ENCODE measurements at places on chromosomes 12 and 14.

DNA sequence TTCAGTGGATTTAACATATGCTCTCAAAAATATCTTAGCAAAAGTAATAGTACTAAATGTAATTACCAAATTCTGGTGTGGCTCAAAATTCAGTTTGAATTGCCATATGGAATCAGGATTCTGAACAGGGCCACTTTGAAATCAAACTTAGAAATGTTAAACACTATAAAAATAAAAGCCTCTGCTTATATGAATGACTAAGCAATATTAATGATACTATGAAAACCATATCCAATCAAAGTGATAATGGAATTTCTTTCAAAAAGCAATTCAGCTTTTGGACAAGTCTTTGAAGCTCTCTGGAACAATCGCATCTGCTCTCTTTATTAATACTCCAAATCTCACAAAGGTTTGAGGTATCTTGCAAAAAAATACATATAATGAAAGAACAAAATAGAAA lies 51.6 kb downstream of the ERGIC2 start:
- DNase-seq: no peak

DNA sequence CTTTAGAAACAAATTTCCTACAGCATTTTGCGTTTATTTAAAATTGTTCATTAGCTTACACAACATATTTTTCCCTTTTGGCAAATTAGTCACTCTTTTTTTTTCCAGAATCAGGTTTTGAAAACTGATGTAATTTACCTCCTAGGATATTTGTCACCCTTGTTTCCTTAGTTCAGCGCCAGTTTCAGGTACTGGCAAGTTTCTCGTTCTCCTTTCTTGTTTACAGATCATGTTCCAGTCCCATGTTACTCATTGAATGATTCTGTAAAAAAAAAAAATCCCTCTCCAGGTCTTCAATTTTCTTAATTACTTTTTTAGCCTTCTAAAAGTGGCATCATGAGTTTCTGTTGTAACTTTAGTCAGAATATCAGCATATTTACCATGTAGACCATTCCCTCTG lies 2.7 kb downstream of the PPP4R4 start:
- no peak for DNase-seq

GRCh38 chr14:68518761-68519670 lies 273.9 kb downstream of the ZFP36L1 start:
- peak; percentile 37 for DNase-seq

- no peak for DNase-seq
These were observed 590.2 kb upstream of the ATXN7L3B start for GRCh38 chr12:73947326-73948026.

- no peak for DNase-seq
These were observed 27.9 kb downstream of the CCNK start for GRCh38 chr14:99508896-99509629.

GRCh38 chr12:16245209-16245608 lies 32.3 kb downstream of the SLC15A5 start:
- DNase-seq: no peak

- DNase-seq: no peak
These were observed 19.6 kb downstream of the MORN3 start for GRCh38 chr12:121649819-121650353.

DNA sequence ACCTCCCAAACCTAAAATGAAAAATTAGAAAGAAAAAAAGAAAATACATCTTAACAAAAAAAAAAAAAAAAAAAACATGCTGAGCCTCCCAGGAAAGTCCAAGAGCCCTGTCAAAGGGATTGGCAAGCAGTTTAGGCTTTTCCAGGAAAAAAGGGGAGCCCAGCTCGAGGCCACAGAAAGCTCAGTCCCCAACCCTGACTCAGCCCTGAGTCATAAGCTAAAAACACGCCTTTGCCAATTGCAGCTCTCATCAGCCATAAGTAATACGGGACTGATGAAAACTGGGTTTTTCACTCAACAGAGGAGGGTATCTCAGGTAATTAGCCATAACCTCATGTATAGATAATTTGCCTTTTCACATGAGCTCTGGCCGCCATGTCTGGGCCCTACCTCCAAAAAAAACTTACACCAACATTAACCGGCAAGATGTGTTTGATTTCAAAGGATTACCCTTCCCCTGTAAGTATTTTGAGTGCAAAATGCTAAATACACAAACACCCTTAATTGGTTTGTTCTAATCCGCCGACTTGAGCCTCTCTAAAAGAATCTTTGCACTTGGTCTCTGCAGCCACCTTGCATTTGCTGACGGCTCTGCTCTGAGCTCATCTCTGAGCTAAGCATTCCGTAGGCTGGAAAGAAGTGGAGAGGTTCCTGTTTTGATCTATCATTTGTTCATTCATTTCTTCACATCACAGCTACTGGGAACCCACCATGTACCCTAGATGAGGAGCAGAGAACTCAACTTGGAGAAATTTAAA lies 319.2 kb downstream of the BCL11B start:
- DNase-seq: peak; percentile 31

GRCh38 chr12:66103016-66103913 lies 27.3 kb downstream of the LLPH start:
- no peak for DNase-seq

GRCh38 chr14:57547131-57547530 lies 53.5 kb upstream of the CCDC198 start:
- DNase-seq: no peak

DNA sequence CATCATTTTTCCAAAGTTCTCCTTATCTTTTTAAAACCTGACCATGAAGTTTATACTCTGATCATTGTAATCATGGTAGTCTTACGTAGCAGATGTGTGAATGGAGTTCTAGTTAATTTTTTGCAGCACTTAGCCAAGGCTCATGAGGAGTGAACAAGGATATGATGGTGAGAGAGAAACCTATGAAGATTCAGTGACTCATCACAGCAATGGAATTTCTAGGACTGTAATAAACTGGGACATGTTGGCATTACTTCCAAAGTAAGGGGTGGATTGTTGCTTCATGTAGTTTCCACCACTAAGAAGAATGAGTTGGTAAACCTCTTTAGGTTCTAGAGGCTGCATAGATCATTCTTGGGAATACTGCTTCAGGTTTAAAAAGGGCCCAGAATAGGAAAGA lies 102.7 kb downstream of the LRRIQ1 start:
- no peak for DNase-seq

- DNase-seq: no peak
These were observed 6.1 kb upstream of the BDKRB2 start for GRCh38 chr14:96198430-96199130.

GRCh38 chr14:35380794-35381193 lies 23.8 kb downstream of the NFKBIA start:
- no peak for DNase-seq

- peak; percentile 38 for DNase-seq
These were observed 3.1 kb downstream of the PYGL start for GRCh38 chr14:50941151-50941550.

GRCh38 chr12:122297494-122297893 lies 31.2 kb upstream of the VPS33A start:
- DNase-seq: no peak

DNA sequence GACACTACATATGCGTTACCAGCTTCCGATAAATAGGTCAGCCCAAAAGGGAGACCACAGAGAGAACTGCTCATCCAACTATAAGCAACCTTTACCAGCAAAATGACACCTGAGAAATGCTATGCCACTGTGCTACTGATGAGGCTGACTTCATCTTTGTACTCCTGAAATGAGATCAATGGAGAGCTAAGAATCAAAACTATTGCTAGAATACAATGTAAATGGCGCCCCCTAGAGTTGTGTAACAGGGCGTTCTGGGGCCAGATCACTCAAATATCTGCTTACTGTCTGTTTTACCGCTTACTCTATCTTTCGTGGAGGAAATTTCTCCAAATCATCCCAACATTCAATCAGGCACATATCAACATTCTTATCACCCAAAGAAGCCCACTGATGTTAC lies 4.6 kb downstream of the ZNF384 start:
- DNase-seq: peak; percentile 52

DNA sequence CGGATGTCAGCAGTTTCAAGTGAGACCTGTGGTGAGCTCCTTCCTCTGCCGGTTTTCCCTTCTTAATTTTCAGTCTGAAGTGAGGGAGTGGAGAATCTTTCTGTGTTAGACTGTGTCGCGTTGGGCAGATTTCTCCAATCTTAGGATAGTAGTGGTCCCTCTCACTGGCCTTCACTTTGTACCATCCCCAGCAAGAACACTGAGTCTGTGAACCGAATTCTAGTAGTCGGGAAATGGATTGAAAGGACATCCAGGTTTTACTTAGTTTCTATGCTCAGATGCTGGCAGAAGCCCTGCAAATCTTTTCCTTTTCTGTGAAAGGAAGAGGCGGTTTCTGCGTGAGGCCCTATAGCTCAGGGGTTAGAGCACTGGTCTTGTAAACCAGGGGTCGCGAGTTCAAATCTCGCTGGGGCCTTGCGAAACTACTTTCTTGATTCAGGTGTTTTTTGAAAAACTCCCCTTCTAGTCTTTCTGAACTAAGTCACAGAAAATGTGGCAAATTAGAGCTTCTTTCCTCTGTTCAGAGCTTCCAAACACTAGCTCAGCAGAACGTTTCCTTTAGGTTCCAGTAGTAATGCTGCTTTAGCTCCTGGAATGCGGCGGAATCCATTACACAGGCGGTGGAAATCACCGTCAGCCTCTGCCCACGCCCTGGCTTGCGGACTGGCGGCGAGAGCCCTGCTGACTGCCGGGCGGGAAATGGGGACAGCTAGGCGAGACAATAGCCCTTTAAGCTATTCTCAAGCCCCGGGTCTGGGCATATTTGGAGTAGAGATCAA lies 2.8 kb upstream of the RNASE4 start:
- DNase-seq: peak; percentile 90

- peak; percentile 100 for DNase-seq
These were observed at the start of gene SINHCAF for GRCh38 chr12:31325877-31326631. TSS of gene SINHCAF (minus strand) at chr12:31326150. CDS start at chr12:31298204, 27,946 bp downstream.

DNA sequence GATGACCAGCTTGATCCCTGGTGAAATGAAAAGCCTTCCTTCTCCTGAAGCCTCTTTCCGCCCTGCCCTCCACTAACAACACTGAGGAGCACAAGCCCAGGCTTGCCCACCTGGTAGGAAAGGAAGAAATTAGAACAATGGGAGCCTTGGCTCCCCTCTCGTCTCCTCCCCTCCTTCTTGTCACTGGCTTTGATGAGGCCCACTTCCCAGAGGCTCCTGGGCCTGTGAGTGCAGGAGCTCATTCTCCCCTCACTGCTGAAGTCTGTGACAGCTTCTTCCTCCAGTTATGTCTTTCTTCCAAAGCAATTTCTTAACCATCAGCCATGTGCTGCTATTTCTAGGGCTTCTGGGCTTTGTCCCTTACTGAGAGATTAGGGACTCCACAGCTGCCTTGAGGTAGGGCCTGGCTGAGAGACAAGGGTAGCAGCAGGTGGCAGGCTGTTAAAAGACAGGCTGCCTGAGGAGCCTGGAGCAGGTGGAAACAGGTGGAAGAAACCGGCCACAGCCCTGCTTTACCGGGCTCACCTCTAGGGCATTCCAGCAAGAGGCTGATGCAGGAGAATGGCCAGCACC lies 53.6 kb upstream of the SRSF5 start:
- no peak for DNase-seq

DNA sequence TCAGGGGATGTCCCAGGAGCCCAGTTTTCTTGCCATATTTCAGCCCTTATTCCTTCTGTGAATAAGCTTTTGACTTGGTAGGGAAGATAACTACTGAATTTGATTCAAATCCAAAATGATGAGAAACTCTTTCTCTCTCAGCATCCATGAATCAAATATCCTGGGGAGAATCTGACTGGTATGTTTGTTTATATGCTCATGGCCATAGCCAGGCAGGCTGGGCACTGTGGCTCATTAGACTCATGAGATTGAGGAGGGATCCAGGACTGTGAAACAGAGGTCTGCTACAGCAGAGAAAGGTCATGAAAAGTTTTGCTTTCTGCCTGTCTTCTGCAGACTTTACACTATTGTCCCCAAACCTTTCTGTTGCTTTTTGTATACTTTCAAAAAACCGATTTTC lies 346.4 kb upstream of the ATP2B1 start:
- DNase-seq: no peak

- no peak for DNase-seq
These were observed 57.8 kb upstream of the BCL11B start for GRCh38 chr14:99329711-99330315.

GRCh38 chr14:66315548-66315947 lies 170.6 kb upstream of the CCDC196 start:
- DNase-seq: no peak

DNA sequence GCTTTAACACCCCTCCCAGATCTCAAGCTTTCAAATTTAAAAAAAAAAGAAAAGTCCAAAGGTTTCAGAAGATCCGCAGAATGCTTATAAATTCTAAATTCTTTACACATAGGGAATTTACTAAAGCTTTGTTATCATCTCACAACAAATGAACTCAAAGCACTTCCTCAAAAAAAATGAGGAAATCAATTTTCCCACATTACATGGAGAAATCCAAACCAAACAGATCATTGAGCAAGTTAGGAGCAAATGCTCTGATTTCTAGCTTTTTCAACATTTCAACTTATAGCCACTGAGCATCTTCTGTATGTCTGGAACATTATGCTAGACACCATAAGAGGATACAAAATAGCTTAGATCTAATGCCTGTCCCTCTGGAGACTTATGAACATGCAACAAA lies 161.0 kb downstream of the CEP128 start:
- DNase-seq: no peak

GRCh38 chr12:47964106-47964728 lies 821 bp downstream of the TMEM106C start:
- no peak for DNase-seq

DNA sequence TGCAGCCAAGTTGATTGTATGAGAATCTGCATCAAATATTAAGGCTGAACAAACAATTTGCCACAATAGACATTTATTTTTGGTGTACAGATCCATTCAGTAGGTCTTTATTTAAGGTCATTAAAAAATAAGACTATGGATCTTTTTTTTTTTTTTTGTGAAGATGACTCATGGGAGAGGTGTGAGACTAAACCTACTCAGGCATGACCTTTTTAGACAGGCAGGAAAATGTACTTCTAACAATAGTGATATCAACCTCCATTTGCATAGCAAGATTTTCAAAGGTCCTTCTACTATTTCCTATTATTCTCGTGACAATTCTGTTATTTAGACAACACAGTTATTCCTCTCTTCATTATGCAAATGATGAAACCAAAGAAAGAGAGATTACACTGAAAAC lies 39.9 kb upstream of the PTPRR start:
- no peak for DNase-seq

DNA sequence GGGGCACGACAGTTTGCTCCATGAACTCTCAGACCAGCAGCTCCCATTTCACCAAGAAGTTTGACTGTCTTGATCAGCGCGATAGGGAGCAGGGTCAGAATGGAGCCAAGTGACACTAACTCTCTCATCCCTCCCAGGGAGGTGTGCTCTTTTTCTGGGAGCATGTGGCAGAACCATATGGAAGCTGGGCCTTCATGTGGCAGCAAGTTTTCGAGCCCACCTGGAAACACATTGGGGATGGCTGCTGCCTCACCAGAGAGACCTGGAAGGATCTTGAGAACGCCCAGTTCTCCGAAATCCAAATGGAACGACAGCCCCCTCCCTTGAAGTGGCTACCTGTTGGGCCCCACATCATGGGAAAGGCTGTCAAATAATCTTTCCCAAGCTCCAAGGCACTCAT lies 24.0 kb downstream of the ITGA7 start:
- DNase-seq: no peak

Measured in adipocyte (in vitro differentiated cells).